ENCODE measurements at places on chromosomes 16 and 17.

DNA sequence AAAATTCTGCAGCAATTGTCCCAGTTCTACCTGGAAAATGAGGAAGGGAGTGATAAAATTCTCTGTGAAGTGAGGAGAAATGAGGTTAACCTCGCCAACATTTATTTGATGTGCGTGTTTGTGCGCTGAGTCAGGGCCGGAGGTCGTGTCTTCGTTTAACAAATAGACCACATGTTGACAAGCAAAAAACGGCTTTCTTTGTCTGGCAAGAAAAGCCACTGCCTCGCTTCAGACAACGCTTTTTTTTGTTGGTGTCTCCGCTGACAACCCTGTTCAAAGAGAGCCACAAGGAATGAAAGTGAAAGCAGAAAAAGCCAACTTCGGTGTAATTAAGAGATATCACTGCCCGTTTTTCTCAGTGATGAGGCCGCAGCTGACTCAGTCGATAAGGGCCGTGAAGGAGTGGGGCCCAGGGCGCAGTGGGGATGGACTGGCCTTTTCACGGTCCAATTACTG, 510.6 kb downstream of the CDH13 start:
- DNase-seq: no peak

DNA sequence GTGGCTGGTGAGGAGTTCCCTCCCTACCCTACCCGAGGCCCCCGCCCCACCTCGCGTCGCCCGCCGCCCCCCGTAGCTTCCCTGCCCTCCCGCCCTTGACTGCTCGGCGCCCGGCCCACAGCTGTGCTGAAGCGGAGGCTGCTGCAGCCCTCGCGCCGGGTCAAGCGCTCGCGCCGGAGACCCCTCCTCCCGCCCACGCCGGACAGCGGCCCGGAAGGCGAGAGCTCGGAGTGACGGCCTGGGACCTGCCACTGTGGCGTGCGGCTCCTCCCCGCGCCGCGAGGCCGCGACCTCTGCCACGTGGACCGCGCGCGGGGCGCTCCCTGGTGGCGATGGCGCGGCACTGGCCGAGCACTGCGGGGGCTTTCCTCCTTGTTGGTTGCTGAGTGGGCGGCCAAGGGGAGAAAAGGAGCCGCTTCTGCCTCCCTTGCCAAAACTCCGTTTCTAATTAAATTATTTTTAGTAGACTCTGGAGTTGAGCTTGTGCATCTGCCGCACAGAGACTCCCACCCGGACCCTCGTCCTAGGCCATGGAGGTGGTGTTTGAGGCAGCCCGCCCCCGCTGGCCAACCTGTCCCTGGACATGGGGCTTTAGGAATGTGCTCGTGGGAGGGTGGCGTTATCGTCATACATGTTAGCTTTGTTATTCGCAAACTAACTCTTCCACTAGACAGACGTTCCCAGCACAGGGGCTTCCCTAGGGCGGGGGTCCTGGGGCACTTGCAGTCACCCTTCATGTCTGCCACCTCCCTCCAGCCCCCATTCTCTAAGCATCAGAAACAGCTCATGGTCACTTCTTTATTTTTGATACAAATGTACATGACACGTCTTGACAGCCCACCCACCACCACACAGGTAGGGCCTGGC, 4.4 kb downstream of the TP53I13 start:
- peak; percentile 63 for DNase-seq

- DNase-seq: peak; percentile 83
These were observed 1.9 kb upstream of the CAPN15 start for GRCh38 chr16:525520-526180.

- no peak for DNase-seq
These were observed 64.9 kb downstream of the CDYL2 start for GRCh38 chr16:80739523-80739922.

DNA sequence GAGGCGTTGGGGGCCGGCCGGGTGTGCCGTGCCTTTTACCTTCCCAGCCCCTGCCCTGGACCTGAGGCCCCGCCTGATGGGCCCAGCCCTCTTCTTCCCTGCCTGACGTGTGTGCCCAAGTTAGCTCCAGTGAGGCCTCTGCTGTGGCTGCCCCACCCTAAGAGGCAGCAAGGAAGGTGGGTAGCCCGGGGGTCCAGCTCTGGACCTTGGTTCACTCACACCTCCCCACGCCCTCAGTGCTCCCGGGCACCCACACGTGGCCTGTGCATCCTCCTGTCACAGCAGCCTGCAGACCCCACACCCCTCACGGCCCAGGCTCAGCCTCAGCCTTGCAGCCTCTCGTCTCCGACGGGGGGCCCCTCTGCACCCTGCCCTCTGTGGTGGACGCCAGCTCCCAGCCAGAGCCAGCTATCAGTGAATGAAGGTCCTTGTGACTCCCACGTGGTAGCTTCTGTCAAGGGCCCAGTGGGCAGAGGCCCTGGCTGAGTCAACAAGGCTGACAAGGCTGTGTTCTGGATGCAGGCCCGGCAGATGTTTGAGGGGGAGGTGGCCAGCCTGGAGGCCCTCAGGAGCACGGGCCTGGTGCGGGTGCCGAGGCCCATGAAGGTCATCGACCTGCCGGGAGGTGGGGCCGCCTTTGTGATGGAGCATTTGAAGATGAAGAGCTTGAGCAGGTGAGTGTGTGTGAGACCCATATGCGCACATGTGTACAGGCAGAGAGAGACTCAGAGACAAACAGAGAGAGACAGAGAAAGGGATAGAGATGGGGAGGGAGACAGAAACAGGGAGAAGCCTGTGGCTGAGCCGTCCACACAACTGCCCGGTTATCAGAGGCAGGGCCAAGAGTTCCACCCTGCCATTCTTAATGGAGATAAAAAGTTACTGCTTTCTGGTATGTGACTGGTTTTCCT, 2.8 kb downstream of the FN3K start:
- no peak for DNase-seq

GRCh38 chr16:82460766-82461165, 166.0 kb upstream of the CDH13 start:
- no peak for DNase-seq

- no peak for DNase-seq
These were observed 3.0 kb downstream of the RFNG start for GRCh38 chr17:82048571-82048971.

- no peak for DNase-seq
These were observed 24.2 kb downstream of the AATF start for GRCh38 chr17:36972905-36973304.

DNA sequence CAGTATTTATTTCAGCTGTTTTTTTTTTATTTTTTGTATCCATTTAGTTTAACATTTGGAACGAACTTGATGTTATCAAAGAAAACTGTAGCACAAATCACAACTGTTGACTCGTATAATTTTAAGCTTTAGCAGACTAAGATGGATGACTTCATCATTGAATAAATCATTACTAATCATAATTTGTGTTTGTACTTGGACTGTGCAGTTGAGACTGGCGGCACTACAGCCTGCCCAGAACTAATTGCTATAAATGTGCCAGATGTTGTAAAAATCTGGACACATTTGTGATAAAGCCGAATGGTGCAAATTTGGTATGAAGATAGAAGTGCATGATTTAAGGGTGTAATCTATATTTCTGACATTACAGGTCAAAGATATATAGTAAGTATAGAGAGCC, 897.7 kb upstream of the CDH8 start:
- no peak for DNase-seq

DNA sequence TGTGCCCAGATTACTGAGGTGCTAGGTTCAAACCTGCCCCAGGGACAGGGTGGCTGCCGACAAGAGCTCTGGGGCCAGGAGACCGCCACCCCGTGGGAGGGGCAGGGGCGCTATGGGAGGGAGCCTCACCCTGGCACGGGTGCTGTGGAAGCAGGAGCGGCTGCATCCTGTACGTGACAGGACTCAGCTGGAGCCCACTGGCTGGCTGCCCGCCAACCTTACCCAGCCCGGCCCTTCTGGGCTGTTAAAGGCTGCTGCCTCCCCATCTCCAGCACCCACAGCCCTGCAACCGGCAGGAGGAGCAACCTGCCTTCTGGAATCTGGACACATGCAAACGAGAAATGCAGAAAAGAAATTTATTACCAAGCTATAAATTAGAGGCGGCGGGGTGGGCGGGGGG, 11.2 kb downstream of the PAM16 start:
- no peak for DNase-seq

DNA sequence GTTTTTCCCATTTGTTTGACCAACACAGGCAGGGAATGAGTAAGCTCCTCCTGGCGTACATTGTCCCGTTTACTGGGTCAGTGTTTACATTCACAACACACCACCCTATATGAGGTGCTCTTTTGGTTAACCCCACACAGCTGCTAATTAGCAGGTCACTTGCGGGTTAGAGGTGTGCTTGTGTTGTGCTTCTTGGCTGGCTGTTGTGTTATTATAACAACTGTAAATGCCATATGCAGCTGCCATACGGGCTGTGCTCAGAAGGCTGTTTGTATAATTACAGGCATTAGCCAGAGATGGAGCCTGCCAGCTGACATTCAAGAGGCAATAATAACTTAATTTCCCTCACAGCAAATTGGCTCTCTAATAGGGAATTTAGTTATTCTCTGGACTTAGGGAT, 205.1 kb upstream of the ELAC2 start:
- DNase-seq: no peak

GRCh38 chr17:66255112-66255511, 25.9 kb upstream of the APOH start:
- DNase-seq: peak; percentile 92

GRCh38 chr17:82226809-82227628, 1.8 kb upstream of the SLC16A3 start:
- DNase-seq: no peak

- DNase-seq: no peak
These were observed 16.1 kb upstream of the UBTF start for GRCh38 chr17:44235583-44235936.

- DNase-seq: no peak
These were observed 48.9 kb downstream of the SMPD3 start for GRCh38 chr16:68399456-68399855.

GRCh38 chr16:10883004-10883403, 6.0 kb downstream of the CIITA start:
- no peak for DNase-seq

- no peak for DNase-seq
These were observed 1.8 kb upstream of the SYNRG start for GRCh38 chr17:37610971-37611370.

DNA sequence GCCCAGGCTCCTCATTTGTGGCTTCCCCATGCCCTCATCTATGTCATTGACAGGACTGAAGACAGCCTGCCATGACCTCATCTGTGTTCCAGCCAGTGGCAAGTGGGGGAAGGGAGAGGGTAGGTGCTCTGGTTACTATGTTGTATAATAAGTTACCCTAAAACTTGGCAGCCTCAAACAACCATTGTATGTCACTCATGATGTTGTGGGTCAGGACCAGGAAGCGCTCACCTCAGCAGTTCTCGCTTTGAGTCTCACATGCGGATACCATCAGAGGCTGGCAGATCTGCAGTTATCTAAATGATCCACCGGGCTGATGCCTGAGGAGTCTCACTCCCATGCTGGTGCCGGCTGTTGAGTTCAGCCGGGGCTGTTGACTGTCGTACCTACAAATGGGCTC, 89.0 kb upstream of the TMEM97 start:
- DNase-seq: no peak

GRCh38 chr16:2195322-2196161, 863 bp downstream of the CASKIN1 start:
- peak; percentile 5 for DNase-seq

DNA sequence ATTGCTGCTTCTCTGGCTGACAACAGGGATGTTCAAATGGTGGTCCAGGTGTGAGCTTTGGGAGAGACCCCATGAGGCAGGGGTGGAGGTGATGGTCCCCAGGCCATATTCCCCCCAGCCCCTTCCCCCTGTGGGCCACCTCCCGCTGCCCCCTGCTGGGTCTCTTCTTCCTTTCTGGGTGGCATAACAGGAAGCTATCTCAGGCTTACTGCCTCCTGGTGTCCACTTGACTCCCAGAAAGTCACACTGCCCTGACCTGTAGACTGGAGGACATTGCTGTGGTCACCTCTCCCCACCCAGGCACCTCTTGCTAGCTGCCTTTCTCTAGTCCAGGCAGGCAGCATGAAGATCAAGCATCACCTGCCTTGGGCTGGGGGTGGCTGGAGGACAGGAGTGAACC, 46.4 kb upstream of the PLCG2 start:
- DNase-seq: no peak

GRCh38 chr17:77363821-77364361, 223.1 kb downstream of the SEC14L1 start:
- peak; percentile 41 for DNase-seq

Measured in adipocyte (in vitro differentiated cells).